ENCODE measurements at places on chromosomes 7 and 10. TPM values are rescaled to one million over a fixed set of nuclear protein-coding genes. Genes with fewer than 3 reads are reported as not detected.

ZMYND11 gene
- 49.8 TPM for total RNA-seq

VOPP1 gene
- total RNA-seq = 104 TPM

MMP21 gene
- total RNA-seq = 0.22 TPM

TMEM196 gene
- total RNA-seq = not detected

NEUROG3 gene
- not detected for total RNA-seq

NODAL gene
- total RNA-seq = not detected

CLRN3 gene
- 0.22 TPM for total RNA-seq

EVX1 gene
- total RNA-seq = not detected

POM121C gene
- total RNA-seq = 6.2 TPM

PFKP gene
- total RNA-seq = 110 TPM

AMZ1 gene
- total RNA-seq = not detected

CCL24 gene
- not detected for total RNA-seq

FXYD4 gene
- not detected for total RNA-seq

FAM25G gene
- total RNA-seq = not detected

NKX1-2 gene
- not detected for total RNA-seq

SLC26A5 gene
- total RNA-seq = 1.4 TPM

RBAK gene
- 4.1 TPM for total RNA-seq

MACC1 gene
- total RNA-seq = under 0.01 TPM

TMEM26 gene
- total RNA-seq = under 0.01 TPM

CALML5 gene
- not detected for total RNA-seq

All from lung microvascular endothelial cell (primary cell).